ENCODE measurements at places on chromosomes 5 and 9.
A peak's percentile ranks its signal among the peaks of the same experiment; 100 is the strongest.

GRCh38 chr5:118467103-118467502 lies 521.2 kb downstream of the DTWD2 start:
- no peak for DNase-seq

DNA sequence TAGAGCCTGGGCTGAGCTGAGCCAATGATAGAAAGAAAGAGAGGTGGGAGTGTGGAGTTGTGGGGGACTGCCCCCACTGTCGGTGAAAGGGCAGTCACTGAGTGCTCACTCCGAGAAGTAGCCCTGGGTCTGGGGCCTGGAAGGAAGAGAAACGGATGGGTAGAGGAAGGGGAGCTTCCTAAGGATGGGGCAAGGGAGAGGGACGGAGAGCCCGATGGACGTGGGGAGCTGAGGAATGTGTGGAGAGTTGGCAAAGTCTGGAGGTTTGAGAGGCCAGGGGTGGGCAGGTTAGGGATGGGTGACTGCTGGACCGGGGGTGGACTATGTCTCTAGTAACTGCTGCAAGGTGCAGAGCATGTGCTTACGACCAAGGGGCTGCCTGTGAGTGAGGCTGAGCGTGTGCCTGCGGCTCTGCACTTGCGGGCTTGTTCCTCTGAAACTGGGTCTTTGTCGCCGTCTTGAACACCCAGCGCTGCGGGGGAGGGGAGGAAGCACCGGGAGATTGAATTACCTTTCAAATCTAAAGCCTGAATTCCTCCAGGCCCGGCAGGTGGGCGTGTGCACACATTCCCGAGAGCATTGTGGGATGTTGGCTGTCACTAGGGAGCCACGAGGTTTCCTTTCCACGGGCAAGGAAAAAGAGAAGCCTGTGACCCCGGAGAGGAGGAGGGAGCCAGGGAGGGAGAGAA lies 76.4 kb upstream of the ARAP3 start:
- DNase-seq: no peak

DNA sequence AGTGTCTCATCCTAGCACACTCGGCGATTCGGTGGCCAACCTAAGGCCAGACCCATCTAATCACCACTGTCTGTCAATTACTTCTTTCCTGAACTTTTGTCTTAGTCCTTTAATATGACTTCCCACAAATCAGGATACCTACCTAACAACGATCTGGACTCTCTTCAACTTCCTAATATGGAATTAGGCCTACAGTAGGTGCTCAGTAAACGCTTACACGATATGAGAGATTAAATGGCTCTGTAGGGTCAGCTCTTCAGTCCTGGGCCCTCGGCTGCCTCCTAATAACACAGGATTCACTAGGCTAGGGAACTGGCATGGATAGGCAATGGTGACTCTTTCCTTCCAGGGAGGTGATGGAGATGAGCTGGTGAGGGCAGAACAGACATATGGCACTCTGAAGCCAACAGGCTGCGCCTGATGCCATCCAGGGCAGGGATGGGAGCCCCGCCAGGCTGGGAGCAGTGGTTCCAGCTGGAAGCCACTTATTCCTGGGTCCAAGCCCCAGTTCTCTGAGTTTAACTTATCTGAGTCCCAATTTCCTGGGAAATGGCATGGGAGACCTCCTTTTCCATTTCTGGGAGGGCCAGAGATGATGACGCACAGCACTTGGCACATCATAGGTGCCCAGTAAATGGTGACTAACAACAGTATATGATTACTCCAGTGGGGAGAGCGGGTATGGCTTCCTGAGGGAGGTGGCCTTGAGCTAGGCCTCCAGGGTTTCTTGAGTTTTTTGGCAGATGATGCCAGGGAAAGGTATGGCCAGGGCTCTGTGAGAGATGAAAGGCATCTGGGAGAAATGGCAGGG lies 7.3 kb downstream of the PDGFRB start:
- no peak for DNase-seq

DNA sequence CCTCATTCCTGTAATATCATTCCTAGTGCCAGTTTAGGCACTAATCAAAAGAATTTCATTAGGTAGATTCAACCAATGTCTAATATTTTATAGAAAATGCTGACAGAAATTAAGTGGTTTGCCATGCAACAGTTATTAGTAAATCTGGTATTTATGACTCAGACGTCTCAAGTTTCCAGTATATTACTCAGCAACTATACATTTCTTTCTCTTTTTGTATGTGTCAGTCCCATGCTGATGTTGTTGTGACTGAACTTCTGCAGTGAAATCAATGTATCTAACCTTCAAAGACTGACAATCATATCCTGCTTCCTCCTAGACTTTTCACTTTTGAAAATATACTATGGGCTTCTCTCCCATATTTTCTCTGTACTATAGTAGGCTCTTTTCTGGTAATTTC lies 822.5 kb downstream of the NR2F1-AS1 start:
- peak; percentile 9 for DNase-seq

GRCh38 chr9:16333691-16334090 lies 536.8 kb downstream of the BNC2 start:
- DNase-seq: no peak

DNA sequence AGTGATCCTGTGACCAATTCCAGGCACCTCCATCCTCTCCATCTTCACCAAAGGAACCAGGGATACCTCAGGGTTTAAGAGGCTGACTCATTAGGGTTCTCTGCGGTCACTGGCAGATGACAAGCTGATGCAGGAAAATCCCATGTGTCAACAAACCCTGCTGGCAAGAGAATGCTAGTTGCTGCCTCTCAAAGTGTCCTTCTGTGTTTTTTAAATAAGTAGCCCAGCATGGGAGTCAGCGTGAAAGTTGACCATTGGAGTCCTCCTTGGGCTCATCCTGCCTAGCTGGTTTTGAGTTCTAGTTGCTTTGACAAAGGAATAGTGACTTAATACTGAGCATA lies 200.2 kb downstream of the SLIT3 start:
- peak; percentile 36 for DNase-seq

DNA sequence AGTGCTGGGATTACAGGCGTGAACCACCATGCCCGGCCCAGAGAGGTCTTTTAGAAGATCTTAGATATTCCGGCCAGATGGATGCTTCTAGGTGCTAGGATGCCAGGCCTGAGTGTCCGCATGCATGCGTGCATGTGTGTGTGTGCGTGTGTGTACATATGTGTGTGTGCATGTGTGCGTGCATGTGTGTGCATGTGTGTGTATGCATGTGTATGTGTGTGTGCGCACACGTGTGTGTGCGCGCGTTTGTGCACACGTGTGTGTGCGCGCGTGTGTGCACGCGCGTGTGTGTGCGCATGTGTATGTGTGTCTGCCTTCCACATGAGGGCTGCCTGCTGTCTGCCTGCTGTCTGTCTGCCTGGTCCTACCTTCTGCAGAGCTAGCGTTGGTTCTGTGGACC lies 88.0 kb upstream of the FCN2 start:
- no peak for DNase-seq

GRCh38 chr9:34994260-34994899 lies 4.8 kb downstream of the DNAJB5 start:
- peak; percentile 65 for DNase-seq

DNA sequence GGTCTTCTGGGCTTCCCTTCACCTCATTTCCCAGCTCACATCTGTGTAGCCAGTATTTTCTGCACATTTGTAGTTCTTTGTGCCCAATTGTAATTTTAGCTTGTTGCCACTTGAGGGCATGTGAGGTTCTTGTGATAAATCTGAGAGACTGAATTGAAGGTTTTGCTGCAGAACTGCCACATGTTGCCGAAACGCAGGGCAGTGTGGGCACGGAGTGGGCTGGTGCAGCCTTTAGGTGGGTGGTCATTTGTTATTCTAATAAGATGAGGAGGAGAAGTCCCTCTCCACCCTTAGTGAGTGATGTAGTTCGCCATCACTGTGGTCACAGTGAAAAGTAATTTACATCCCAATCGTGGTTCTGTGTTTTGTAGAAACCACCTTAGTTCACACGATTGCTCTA lies 21.2 kb downstream of the OTULIN start:
- DNase-seq: peak; percentile 83

- DNase-seq: no peak
Measured at GRCh38 chr5:95838001-95838520, 15.5 kb upstream of the GLRX start.

GRCh38 chr5:38543074-38543473 lies 13.4 kb downstream of the LIFR start:
- DNase-seq: no peak

DNA sequence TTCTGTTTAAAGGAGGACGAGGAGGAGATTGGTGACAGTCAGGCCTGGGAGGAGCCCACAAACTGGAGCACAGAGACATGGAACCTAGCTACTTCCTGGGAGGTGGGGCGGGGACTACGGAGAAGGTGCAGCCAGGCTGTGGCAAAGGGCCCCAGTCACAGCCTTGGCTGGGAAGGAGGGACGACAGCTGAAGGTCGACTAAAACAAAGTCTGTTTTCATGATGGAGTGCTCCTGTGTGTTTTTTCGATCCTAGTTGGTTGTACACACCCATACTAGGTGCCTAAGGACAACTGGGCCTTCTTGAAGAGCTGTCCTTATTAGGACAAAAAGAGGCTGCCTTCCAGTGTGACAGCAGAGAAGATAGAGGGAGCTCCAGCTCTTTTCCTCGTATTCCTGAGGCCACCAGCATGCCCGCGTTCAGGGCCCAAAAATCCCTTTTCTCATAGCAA lies 2.9 kb downstream of the CCDC107 start:
- peak; percentile 53 for DNase-seq

DNA sequence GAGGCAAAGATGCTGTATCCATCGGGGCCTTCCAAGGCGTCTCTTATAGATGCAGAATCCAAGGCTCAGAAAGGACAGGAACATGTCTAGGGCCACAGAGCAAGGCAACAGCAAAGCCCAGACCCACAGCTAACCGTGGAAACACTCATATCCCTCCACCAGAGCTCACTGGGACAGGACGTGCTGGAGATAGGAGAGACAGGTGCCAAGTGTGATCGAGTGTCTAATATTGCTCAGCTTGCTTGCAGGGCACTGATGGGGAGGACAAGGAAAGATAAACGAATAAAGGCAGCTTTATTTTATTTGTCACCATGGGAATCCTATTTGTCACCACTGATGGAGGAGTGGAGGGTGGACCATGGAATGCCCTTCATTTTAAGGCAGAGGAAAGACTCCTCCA lies 44.0 kb upstream of the AKNA start:
- no peak for DNase-seq

DNA sequence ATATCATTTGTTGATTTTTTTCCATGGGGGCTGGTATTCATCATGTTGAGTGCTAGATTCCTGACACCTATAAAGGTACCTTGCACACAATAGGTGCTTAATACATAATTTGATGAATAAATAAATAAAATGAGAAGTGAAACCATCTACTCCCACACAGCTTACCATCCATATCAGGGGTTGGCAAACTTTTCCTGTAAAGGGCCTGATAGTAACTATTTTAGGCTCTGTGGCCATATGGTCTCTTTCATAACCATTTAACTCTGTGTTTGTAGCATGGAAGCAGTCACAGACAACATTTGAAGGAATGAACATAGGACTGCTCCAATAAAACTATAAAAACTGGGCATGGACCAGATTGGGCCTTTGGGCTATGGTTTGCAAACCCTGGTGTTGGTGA lies 100.3 kb downstream of the GCNT1 start:
- DNase-seq: no peak

DNA sequence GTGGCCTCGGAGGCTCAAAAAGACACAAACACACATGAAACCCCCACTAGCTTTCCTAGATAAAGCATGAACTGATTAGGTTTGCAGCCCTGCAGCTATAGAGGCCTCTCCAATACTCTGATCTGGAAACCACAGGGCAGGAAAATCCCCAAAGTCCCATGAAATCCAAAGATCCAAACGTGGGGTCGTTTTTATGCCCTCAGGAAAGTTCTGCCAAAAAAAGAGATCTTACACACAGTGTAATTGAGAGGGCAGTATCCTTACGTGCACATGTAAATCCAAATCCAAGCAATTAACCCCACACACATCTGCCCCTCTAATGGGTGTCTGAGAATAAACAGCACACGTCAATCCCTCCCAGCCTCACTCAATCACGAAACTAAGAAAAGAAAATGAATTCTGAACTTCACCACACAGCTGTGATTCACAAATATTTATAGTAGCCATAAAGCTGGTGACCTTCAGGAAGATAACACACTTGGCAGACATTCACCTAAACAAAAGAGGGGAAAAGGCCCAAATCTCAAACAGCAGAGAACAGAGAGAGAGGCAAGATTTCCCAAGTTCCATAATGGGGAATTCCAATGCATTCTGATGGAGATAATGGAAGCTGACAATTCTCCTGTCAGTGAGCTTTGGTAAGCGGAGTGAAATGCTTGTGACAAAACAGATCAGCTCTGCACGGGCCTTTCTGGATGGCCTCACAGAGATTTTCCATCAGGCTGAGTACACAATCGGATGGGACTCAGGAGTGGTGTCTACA lies 114.2 kb downstream of the SEMA5A start:
- DNase-seq: no peak

DNA sequence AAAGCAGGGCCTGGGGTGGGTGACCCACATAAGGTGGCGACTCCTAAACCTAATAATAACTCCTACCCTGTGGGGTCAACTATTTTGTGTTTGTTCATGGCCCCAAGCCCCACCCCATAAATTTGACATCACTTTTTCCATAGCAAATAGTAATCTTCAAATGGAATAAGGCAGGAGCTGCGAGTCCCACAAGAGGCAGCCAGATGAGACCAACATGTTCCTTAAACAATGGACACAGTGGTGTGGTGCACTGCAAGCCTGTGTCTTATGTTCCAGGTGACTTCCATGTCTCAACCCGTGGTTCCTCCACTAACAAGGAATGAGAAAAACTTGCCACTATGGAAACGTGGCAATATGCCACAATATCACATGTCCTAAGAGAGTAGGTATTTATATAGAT lies 20.6 kb downstream of the TMEM174 start:
- no peak for DNase-seq

DNA sequence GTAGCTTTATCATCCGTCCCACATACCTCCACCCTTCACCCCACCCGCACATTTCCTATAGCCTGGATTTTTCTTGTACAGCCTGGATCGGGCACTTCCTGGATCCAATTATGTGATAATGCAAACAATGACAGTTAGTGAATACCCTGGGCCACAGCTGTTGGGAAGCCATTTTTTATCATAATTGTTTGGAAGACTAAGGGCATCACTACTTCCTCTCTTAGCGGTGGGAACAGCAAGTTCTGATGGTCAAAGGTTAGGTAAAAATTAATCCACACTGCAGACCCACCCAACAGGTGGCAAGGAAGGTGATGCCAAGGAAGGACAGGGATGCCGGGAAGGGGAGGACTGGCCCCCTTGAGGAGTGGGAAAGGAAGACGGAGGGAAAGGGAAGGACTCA lies 183.7 kb downstream of the SAXO1 start:
- no peak for DNase-seq
